ENCODE measurements at places on chromosomes 3 and 15.

DNA sequence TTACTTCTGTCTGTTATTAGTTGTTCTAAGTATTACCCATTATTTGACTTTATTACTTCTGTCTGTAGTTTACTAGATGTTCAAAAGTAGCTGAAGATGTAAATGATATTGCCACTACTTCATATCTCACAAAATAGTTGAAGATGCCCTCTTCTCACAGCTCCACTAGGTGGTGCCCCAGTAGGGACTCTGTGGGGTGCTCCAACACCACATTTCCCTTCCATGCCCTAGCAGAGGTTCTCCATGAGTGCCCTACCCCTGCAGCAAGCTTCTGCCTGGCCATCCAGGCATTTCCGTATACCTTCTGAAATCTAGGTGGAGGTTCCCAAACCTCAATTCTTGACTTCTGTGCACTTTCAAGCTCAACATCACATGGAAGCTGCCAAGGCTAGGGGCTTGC lies 80.8 kb downstream of the KCNH8 start:
- DNase-seq, result no peak

DNA sequence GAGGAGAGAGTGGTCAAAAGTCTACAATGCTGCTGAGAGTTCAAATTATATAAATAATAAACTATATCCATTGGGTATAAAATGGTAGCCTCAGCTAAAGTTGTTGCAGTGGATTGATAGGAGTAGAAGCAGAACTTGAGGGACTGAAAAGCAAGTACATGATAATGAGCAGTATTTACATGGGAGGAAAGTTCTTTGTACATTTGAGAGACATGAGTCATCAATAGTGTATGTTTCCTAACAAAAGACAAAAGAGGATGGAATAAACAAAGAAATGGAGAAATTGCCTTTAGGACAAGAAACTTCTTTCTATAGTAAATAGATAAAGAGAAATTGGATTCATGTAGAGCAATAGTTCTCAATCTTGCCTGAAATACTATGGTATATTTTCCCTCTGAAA lies 110.0 kb upstream of the PLSCR5 start:
- no peak for DNase-seq

DNA sequence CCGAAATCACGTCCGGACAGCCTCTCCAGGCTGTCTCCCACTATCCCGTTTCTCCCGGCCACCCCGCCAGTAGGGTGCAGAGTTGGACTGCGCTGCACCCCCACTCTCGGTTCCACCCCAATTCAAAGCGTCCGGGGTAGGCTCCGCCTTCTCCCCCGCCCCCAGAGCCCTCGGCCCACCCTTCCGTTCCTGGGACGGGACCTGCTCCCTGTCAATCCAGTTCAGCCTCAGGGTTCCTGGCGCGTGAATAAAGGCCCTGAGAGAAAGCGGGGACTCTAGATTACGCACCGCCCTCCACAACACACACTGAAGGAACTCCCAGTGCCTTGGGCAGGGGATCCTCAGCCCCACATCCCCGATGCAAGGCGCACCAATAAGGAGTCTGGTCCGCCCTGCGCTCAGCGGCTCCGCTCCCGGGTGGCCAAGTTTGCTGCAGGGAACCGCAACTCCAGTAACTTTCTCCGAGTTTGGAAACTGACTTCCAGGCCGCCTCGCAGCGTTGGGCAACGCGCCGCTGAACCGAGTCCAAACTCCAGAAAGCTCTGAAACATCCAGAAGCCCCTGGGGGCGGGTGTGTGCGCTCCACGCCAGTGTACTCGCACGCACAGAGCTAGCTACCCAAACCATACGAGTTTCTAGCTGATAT lies 1.9 kb downstream of the ADAMTS9 start:
- DNase-seq, result peak; percentile 84

- DNase-seq, result peak; percentile 78
Measured at GRCh38 chr3:10669490-10670048, 146.5 kb upstream of the SLC6A11 start.

DNA sequence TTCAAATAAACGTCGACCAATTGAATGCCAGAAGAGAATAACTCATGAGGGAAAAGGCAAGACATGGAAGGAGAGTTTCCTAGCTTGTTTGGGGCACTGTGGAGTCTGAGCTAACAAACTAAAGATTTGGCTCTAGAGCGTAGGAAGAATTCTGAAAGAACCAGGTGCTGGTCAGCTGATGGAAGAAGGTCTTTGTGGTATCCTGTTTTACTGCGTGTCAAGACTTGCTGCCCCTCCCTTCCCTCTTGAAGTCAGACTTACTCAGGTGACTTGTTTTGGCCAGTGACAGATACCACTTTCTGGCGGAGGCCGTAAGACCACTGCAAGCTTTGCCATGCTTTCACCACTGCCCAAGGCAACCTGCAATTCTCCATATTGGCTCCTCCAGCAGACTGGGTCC lies 673 bp upstream of the HCLS1 start:
- DNase-seq, result no peak

All from SW480 (cell line).